Cortex of kidney (tissue), 1 donor: ENCODE measurements at places on chromosomes 2 and 18.

- no peak for DNase-seq
These were observed 863 bp upstream of the SIX2 start for GRCh38 chr2:45009928-45010701.

GRCh38 chr18:70333757-70334156 lies 44.9 kb downstream of the SOCS6 start:
- no peak for DNase-seq

GRCh38 chr2:61785583-61785982 lies 68.3 kb downstream of the FAM161A start:
- no peak for DNase-seq

- DNase-seq = no peak
These were observed 39.9 kb upstream of the CDC42EP3 start for GRCh38 chr2:37711308-37711731.

DNA sequence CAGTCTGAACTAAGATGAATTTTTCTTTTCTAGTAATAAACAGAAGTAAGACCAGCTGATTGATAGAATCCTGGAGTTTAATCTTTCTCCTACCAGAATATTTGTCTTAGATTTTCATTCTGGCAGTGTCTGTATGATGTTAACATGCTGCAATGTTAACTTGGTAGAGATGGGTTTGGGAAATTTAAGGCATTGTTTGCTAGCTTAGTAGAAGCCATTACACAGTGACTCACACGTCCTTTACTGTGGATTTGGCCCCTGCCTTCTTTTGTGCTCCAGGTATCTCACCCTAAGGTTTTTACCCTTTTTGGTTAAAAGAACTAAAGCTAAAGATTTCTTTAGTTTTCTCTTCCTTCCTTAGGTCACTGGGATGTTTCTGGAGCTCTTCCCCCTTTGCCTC lies 84.1 kb downstream of the SPTBN1 start:
- no peak for DNase-seq

- no peak for DNase-seq
These were observed 17.8 kb downstream of the HPCAL1 start for GRCh38 chr2:10320575-10320931.
